ENCODE measurements at places on chromosomes 2 and 18.
A peak's percentile ranks its signal among the peaks of the same experiment; 100 is the strongest.

DNA sequence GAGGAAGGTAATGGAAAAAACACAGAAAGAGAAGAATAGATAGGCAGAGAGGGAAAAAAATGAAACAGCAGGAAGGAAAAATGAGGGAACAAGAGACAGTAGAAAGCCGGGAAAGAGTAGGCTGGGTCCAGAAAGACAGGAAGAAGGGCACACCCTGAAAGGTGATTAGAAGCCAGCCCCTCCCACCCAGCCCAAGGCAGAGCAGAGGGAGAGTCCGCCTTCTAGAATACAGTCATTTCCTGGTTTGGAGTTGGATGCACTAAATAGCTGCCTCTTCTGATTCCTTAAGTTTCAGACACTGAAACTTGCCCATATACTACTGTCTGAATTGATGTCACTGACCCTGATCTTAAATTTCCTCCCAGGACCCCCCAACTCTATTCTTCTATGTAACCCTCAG is 17.9 kb upstream of the DSG3 start:
- DNase-seq = no peak

DNA sequence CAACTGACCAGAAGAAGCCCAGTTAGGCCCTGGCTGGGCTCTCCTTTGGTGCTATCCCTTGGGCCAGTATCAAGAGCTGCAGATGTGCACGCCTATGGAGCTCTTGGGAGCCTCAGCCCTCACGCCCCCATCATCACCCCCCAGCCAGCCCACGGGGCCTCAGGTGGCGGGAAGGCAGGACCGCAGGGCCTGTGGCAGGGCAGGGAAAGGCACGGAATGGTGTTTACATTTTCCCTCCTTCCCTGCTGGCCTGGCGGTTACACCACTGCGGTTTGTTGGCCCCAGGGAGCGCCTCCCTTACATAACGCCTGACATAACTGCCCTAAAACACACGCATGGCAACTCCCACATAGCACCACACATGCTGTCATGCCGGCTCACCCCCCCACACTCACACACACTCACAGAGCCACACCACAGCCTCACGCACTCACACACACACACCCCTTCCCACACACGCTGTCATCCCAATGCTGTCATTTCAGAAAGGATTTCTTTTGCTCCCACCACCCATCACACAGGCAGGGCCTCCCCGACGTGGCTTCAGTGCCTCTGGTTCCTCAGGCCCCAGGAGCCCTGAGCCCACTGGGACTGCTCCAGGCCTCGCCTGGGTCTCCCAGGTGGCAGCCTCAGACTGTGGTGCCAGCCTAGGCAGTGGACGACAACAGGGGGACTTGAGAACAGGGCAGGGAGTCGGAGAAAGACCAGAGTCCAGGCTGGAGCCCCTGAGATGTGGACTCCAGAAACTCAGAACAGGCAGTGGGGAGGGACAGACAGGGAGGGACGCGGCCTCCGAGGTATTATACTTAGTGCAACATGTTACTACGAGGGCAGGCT is 15.7 kb downstream of the ZFP36L2 start:
- no peak for DNase-seq

GRCh38 chr2:17506736-17507616 is 11.3 kb downstream of the RAD51AP2 start:
- no peak for DNase-seq

DNA sequence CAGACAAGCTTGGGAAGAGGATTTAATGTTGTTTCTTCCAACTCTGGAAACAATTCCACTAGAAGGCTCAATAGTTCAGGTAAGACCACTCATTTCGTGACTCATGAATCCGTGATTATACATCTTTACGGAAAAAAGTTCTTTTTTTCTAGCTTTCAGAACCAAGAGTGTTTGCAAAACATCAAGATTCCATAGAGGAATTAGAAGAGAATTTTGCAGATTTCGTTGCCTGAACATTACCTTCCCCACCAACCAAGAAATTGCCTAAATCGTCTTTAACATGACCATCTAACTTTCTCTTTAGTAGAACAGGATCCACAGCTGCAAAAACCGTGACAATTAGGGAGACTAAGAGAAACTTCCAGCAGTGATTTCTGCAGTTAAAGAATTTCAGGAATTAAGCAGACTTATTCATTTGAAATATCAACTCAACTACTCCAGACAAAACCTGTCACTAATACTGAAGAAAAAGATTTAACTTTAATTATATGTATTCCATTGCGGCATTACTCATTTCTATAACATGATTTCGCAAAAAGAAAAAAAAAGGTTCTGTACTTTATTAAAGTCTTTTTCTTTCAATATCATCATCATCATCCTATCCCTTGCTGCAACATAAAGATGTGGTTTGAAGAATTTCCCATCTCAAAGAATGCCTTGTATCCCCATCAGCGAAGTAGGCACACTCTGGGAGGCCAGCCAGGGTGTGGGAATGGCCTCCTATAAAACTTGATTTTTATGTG is 1.9 kb upstream of the NAB1 start:
- DNase-seq = no peak

- DNase-seq = no peak
Observed at GRCh38 chr2:150876251-150876950, 385.3 kb downstream of the RBM43 start.

DNA sequence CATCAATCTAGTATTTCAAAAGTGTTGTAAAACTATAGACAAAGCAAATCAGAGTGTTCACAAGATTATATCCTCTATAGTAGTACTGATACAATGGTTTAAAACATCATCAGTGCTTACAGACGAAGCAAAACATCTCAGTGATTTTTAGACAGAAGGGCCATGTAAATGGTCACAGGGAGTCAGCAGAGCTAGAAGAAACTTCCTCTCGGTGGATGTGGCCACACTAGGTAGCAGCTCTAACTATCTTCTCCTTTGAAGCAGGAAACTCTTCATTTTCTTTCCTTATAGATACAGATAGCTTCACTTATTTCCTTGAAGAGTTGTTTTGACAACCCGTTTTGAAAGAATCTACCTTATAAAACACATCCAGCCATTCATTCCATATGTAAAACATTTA is 80.4 kb upstream of the CD226 start:
- DNase-seq = no peak

- no peak for DNase-seq
Observed at GRCh38 chr18:63253014-63253413, 66.6 kb downstream of the BCL2 start.

DNA sequence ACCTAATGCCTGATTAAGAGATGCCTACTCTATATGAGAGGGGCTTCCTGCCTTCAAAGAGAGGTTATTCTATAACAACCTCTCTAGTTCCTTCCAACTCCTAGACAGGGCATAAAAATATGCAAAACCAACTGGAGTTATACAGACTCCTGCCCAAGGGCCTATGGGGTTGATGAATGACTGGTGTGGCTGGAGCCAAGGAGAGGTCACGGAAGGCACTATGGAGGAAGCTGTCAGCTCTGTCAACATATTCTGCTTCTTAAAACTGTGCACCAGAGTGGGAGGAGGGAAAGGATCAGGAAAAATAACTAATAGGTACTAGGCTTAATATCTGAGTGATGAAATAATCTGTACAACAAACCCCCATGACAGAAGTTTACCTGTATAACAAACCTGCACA is 120.9 kb upstream of the CDC42EP3 start:
- no peak for DNase-seq

GRCh38 chr18:36176711-36177110 is 10.6 kb upstream of the MOCOS start:
- DNase-seq = no peak

DNA sequence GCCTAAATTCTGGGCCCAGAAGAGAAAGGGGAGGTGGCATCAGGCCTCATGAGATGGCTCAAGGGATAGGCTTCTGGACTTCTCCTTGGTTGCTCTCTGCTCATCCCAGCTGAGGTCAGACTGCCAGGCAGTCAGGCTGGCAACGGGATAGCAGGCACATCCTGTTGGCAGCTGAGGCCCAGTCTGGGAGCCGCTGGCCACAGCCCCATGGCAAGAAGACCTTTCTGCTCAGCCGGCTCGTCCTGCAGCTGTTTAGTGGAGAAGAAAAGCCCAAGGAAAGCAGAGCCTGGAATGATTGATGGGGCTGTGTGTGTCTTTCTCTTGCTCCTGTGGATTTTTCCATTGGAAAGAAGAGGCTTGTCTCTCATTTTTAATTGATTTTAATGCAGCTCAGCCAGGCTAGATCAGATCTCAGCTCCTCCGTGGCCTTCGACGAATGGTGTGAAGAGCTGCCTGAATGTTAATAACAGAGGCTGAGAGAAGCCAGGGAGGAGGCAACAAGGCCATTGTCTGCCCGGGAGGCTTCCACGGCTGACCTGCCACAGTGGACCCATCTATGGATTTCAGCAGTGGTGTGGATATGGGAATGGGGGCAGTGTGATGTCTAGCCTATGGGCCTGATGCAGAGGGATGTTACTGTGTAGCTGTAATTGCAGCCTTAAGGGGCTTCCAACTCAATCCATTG is 99.5 kb downstream of the HS1BP3 start:
- no peak for DNase-seq

GRCh38 chr2:236671896-236672562 is 102.4 kb downstream of the ACKR3 start:
- DNase-seq = no peak

DNA sequence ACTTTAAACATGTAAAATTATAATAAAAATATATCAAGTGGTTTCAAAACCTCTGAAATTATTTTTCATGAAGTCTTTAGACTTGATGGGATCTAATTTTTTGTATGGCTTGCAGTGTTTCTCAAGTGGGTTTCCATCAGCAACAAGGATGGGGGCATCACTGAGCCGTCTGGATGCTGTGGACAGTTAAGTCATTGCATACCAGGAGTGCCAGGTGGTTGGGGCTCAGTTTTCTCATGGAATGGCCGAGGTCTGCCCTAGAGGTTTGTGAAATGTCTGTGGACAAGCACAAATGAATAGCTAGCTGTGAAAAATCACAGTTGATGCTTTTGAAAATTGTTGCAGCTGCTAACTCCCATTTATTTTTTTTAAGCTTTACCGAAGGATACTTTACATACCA is 1.7 kb downstream of the PRELID3A start:
- no peak for DNase-seq

- no peak for DNase-seq
Observed at GRCh38 chr2:23283653-23284052, 101.3 kb upstream of the KLHL29 start.

DNA sequence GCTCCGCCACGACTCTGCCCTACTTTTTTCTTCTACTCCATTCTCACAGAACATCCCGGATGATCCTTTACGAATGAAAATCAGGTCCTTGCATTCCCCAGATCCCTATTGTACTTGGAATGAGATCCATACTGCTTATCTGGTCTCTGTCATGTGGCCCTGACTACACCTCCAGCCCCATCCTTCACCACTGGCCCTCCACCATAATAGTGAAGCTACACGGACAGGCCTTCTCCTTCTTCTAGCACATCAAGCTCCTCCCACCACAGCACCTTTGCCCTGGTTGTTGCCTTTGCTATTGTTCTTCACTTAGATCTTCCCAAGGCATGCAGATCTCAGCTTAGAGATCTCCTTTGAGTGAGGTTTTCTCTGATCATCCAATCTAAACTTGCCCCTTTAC is 20.1 kb upstream of the RMDN2 start:
- DNase-seq = no peak

DNA sequence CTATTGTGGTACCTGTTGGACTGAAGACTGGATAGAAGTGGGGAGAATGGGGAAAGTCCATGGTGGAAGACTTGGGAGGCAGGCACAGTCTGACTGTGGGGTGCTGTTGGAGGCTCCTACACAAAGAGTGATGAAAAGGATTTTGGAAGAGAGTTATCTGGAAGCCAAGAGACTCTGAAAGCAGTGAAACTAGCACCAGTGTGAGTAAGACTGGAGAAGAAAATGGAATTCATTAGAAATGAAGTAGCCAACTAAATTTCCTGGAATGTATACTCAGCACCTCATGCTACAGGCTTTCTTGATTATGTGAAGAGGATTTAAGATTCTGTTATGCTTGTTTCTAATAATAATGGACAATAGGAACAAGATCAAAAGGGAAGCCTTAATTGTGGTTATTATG is 27.7 kb downstream of the ELP2 start:
- no peak for DNase-seq

- DNase-seq = no peak
Observed at GRCh38 chr2:238865744-238866355, 18.0 kb downstream of the TWIST2 start.

GRCh38 chr18:26487437-26487836 is 60.9 kb downstream of the KCTD1 start:
- peak; percentile 44 for DNase-seq

- no peak for DNase-seq
Observed at GRCh38 chr2:239468491-239469105, 67.8 kb upstream of the HDAC4 start.

DNA sequence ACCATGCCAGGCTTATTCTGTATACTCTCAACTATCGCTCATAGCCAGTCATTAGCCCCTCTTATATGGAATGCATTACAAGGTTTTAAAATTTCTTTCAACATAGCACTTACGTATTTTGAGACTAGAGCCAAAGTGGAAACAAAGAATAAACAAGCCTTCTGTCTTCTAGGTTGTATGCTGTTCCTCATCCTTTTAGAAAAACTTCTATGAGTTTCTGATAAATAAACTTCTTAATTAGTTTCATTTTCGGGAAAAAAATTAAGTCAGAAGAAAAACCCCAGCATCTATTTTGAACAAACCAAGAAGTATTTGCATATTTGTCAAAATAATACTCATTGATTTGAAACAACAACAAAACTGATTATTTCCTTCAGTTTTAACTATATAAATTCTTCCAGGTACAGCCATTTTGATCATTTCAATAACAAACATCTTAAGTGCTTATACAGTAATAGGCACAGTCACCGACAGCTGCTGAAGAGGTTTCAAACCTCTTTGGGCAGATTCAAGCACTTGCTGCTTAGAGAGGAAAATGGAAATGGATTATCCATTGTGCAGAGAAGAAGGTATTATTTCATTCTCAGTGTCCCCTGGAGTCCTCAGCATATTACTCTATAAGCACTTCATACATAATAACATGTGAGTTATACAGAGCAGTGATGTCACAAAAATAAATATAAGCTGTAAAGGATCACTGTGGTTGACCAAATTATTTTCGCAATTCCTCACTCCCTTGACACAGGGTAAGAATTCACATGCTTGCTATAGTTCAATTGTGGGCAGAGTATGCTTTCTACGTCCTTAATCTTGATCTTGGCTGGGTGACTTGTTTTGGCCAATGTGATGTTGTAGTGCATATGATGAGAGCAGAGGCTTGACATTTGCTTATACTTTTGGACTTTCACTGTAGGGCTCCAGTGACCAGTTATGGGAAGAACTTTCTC is 833.8 kb downstream of the TRIB2 start:
- DNase-seq = no peak

DNA sequence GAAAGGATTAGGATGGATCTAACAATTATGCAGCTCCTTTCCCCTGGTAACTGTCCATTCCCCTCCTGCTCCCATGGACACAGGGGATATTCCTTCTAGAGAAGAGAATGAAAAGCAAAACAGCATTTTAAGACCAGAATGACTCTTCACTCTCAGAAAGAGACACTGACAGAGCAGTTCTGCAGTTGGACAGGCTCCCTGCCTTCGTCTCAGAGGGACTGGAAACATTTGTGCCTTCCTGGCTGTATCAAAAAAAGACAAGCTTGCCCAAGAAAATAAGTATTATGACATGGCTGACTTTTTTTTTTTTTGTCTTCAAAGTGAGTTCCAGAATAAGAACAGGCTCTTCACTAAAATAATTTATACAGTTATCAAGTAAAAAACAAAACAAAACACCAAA is 9.5 kb downstream of the PID1 start:
- no peak for DNase-seq

GRCh38 chr18:35592298-35592697 is 10.8 kb downstream of the GALNT1 start:
- peak; percentile 63 for DNase-seq

- DNase-seq = peak; percentile 23
Observed at GRCh38 chr2:238220892-238221521, 17.5 kb upstream of the ILKAP start.

GRCh38 chr2:212364112-212364985 is 174.3 kb downstream of the ERBB4 start:
- no peak for DNase-seq
